ENCODE measurements at places on chromosomes 1 and 21. TPM values are rescaled to one million over a fixed set of nuclear protein-coding genes. Genes with fewer than 3 reads are reported as not detected.

Gene CHAF1B
- total RNA-seq = 9.6 TPM

Gene IL19
- not detected for total RNA-seq

Gene ANKRD65
- 24.3 TPM for total RNA-seq

Gene NRIP1
- total RNA-seq = 25.4 TPM

Gene FMN2
- total RNA-seq = not detected

Gene ZNF648
- not detected for total RNA-seq

Gene HES4
- total RNA-seq = 58.9 TPM

Gene MTARC2
- total RNA-seq = 5.8 TPM

Gene HTR1D
- total RNA-seq = 0.07 TPM
